ENCODE measurements at places on chromosomes 3 and 15.
A peak's percentile ranks its signal among the peaks of the same experiment; 100 is the strongest.

DNA sequence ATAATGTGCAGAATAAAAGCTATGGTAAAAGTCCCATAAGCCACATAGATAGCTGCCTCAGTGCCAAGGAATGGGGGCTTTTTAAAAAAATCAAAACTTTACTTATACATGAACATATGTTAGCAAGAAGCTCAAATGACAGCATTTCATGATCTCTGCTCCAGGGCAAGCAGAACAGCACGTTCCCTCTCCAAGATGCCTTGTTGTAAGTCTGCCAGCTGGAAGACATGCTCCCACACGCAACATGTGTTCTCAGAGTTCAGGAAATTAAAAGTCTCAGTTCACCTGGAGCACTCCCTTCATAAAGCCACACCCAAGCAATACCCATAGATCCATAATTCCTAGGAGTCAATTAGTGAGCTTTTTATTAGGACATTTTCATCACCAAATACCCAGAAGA lies 52.2 kb downstream of the ABI3BP start:
- DNase-seq: no peak

- no peak for DNase-seq
These were observed 1070.4 kb downstream of the ROBO1 start for GRCh38 chr3:78697426-78697825.

- no peak for DNase-seq
These were observed 18.8 kb upstream of the VGLL4 start for GRCh38 chr3:11662392-11662990.

DNA sequence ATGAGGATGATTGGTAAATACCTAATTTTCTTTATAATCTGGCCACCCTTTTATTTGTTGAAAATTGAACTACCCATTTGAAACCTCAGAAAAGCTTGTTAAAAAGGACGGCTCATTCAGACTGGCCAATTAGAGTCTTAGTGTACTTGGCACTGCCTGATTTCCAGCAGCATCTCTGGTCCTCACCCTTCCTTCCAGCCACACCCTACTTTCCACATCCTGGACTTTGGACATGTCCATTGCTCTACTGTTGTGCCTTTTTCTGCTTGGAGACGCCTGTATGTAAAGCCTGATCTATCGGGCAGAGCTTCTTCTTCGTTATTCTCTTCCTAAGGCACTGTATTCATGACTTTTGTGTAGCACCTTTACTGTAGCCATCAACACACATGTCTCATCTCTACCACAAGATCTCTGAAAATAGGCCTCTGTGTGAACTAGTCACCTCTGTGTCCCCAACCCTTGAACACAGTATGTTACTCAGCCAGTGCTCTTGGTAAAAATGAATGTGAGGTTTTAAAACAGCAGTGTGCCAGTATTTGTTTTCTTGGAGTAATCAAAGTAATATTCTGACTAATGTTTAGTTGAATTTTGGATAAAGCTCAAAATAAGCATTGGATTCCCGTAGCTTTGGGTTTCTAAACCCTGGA lies 6.8 kb downstream of the RBM5 start:
- no peak for DNase-seq

DNA sequence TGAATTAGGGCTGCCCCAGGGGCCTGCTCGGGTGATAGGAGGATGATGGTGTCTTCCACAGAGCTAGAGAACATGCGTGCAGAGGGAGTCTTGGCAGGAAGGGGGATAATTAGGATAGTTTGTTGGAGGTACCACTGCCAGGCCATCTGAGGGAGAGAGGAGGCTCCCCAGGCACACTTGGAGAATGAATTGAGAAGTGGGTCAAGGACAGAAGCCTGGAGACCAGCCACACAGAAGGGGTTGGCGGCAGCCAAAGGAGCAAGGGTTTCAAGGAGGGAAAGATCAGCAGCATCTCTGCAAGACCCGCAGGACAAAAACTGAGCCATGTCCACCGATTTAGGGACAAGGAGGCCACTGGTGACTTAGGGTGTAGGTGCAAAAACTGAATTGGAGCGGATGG lies 6.9 kb downstream of the SLC28A1 start:
- DNase-seq: no peak

DNA sequence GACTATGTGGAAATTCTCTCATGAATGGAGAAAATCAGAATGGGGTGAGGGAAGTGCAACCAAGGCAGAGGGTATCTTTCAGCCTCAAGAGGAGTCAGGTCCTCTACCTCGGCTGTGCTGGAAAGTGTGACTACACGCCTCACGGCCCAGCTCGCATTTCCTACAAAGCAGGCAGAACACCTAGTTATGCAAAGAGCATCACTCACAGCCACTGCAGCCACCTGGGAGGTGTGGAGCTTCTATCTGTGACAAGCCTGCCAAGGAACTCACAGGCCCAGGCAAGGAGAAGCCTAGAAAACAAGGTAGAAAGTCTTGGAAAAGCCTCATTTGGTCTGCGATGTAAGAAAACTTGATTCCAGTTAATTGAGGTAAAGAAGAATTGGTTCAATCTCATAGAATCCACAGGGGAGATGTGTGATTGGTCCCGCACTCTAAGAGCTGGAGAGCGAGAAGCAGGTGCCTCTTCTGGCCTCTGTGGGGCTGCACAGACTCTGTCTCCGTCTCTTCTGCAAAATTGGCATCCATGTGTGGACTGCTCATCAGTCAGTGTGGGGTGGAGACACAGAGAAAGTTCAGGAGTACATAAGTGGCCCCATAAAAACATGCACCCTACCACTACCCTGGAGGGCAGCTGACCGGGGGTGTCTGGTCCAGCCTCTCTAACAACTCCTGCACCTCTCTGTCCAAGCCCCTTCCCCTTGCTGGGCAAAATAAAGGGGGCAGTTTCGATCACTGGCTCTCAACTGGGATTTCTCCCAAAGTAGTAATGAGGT lies 76.8 kb downstream of the TAMM41 start:
- DNase-seq: no peak

DNA sequence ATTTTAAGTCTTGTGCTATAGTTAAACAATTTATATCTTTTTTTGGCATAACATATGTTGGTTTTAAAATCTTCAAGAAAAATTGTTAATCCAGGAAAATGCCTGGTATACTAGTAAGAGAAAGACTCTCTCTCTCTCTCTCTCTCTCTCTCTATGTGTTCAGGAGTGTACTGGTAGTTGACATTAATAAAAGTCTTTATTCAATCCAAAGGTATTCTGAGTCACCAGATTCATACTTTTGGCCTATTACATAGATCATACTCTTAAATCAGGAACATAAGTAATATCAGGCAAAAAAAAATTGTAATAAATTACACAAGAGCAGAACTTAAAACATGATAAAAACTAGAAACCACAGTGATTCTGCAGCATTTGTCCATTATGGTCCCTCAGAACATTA lies 70.2 kb downstream of the TFG start:
- no peak for DNase-seq

- DNase-seq: no peak
These were observed 650.8 kb upstream of the ADAMTS9 start for GRCh38 chr3:65338571-65338970.

DNA sequence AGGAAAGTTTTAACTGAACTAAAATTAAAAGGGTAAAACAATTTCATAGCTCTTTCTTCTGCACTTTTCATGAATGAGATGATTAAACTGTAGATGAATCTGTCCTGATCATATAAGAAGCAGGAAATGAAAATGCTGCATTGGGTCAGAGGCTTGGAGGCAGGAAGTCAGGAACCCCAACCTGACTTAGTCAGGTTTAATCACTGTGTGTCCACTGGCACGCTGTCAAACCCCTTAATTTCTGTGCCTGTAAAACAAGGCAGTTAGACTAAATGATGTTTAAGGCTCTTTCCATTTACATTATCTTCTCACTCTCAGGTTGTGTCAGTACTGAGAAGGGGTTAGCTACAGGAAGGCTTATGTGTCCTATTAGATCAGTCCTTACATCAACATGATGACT lies 193.3 kb upstream of the TTC14 start:
- no peak for DNase-seq

- no peak for DNase-seq
These were observed 23.1 kb downstream of the EEFSEC start for GRCh38 chr3:128176276-128176833.

- no peak for DNase-seq
These were observed 128.6 kb upstream of the ADAMTS9 start for GRCh38 chr3:64816355-64816754.

DNA sequence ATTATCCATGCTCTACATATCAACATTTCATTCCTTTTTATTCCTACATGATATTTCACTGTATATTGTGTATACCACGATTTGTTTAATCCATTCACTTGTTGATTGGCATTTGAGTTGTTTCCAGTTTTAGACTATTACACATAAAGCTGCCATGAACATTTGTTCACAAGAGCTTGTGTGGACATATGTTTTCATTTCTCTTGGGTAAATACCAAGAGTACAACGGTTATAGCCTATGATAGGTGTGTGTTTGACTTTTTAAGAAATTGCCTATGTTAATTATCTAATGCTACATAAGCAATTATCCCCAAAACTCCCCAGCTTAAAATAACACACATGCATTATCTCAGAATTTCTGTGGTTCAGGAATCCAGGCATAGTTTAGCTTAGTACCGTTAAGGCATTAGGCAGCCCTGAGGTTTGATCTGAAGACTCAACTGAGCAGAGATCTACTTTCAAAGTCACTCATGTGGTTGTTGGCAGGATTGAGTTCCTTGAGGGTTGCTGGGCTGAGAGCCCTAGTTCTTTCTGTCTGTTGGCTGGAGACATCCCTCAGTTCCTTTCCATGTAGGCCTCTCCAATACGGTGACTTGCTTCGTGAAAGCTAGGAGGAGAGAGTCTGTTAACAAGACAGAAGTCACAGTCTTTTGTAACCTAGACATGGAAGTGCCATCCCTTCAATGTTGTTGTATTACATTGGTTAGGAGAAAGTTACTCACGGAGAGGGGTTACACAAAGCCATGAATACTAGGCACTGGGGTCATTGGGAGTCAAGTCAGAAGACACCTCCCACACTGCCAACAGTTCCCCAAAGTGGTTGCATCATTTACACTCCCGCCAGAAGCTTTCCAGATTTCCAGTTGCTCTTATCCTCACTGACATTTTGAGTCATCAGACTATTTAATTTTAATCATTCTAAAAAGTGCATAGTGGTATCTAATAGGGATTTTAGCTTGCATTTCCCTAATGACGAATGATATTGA lies 21.0 kb upstream of the PCSK6 start:
- no peak for DNase-seq

GRCh38 chr15:73694419-73694818 lies 10.2 kb downstream of the CD276 start:
- DNase-seq: no peak

- DNase-seq: peak; percentile 52
These were observed 136.2 kb downstream of the CHDH start for GRCh38 chr3:53709860-53710674.

DNA sequence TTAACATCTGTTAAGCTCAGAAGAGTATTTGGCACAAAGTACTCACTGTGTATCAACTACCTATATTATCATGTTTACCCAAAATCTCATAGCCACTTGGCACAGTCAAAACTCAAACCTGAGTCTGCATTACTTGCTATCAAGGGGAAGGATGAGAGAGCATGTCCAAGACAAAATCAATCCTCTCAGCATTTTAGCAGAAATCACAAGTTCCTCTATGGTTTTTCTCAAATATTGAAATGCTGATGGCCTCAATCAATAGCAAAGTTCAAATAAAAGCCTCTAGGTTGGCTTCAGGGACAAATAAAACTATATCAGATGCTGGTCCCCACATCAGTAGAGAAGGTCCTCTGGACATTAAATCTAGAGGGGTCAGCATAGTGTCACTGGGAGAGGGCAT lies 14.3 kb downstream of the TBC1D2B start:
- DNase-seq: no peak

- DNase-seq: no peak
These were observed 709.4 kb downstream of the SQOR start for GRCh38 chr15:46344115-46344724.

DNA sequence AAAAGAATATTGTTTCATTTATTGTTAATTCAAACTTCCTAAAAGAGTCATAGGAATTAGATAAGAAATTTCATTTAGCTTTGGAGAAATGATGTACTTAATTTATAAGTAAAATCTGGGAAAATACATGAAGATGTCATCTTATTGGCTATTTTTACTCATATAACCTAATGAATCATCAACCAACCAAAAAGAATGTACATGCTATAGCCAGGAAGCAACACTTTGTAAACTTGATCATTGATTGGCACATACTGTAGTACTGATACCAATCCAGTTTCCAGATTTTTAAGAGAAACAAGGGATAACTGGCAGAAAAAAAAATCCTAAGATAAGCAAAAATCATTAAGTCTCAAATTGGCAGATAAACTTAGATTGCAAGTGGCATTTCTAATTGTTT lies 207.9 kb upstream of the CDIN1 start:
- DNase-seq: no peak

- no peak for DNase-seq
These were observed 135.4 kb downstream of the RAB11A start for GRCh38 chr15:66004618-66005262.

- no peak for DNase-seq
These were observed 10.7 kb upstream of the FAH start for GRCh38 chr15:80141916-80142598.

DNA sequence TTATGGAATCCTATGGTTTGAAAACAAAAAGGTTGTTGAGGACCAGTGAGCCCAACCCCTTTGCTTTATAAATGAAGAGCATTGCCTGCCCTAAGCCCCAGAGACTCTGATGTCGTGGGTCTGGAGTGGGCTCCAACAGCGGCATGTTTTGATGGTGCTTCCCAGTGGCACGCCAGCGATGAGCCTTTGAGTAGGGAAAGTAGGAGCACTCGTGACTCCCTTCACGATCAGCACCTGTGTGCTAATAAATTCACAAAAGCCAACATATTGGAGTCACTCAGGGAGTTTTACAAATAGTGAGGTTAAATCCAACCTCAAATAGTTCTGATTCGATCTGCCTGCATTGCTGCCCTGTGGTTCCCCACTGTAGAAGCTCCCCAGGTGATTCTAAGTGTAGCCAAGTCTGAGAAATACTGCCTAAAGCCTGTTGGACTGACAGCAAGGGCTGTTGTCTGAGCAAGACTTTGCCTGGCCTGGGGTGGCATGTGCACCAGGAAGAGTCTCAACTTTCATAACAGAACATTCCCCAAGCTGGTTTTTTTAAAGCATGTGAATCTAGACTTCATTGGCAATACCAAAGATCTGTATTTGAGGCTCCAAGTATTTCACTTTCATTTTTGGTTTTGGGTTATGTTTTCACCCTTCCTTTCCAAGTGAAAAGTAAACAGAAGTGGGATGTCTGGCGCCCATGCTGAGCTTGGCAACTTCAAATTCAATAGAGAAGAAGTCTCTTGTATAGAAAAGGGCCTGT lies 9.9 kb downstream of the CCR5 start:
- no peak for DNase-seq

Data from naive thymus-derived CD8-positive, alpha-beta T cell (primary cell).